ENCODE measurements at places on chromosomes 16 and 17.

GRCh38 chr16:48098472-48098871, 57.3 kb downstream of the ABCC12 start:
- no peak for DNase-seq

- DNase-seq = no peak
Measured at GRCh38 chr17:18315562-18315922, 449 bp downstream of the SMCR8 start.

GRCh38 chr16:31016018-31016417, 5.6 kb upstream of the STX1B start:
- DNase-seq = no peak

- DNase-seq = no peak
Measured at GRCh38 chr17:10205549-10206185, 7.3 kb upstream of the GAS7 start.

GRCh38 chr17:68613739-68614298, 12.7 kb upstream of the FAM20A start:
- DNase-seq = peak; percentile 23

DNA sequence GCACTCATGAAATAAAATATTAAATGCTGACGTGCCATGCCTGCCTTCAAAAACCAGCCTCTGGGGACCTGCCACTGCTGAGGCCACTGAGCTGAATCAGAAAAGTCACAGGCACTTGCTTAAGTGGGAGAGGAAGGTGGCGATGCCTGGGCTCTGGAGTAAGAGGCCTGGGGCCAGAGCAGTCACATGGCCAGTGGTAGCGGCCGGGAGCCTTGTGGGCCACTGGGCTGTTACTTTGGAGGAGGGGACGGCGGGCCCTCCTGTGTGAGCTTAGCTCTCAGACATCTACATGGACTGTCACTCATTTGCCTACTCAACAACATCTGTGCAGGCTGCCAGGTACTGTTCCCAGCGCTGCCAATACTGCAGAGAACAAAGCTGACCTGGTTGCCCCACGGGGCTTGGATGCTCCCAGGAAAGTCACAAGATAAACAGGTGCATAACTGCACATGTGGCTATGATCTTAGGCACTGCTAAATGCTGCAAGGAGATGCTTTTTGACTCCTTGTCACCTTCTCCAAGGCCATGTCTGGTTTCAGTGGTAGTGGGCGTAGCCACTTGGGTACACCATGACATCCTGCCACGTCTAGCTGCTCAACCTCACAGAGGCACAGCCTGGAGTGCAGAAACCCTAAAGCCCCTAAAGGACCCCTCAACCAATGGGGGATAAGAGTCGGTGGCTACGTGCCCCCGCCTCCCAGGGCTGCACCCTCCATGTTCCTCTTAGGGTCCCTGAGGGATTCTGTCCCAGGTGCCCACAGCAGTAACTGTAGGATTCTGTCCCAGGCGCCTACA, 11.6 kb downstream of the COTL1 start:
- no peak for DNase-seq

DNA sequence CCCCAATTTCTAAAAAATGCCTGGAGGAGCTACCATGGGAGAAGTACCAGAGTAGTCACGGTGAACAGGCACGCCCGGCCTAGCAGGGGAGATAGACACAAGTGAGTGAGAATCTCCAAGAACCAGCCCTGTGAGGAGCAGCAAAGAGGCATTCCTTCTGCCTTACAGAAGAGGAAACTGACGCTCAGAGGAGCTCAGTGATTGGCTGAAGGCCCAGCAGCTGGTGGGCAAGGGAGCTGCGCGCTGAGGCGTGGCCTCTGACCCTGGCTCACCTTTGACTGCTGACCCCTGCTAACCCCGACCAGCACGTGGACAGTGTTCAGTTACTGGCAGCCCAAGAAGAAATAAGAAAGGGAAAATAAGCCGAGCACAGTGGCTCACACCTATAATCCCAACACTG, 1.8 kb downstream of the C16orf96 start:
- no peak for DNase-seq

GRCh38 chr17:2421315-2422147, 20.7 kb upstream of the MNT start:
- no peak for DNase-seq

GRCh38 chr16:1923299-1924034, 5.3 kb upstream of the HS3ST6 start:
- DNase-seq = peak; percentile 16

DNA sequence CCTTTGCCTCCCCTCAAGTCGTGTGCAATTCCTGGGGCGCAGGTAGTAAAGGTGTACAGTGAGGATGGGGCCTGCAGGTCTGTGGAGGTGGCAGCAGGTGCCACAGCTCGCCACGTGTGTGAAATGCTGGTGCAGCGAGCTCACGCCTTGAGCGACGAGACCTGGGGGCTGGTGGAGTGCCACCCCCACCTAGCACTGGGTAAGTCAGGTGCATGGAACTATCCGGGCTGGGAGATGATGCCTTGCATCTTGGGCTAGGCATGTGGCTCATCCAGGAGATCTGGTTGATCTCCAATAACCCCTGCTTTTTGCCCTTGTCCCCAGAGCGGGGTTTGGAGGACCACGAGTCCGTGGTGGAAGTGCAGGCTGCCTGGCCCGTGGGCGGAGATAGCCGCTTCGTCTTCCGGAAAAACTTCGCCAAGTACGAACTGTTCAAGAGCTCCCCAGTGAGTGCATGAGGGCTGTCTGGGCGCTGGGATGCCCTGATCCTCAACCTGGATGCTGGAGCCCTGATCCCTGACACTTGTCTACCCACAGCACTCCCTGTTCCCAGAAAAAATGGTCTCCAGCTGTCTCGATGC, 5.2 kb downstream of the GRB7 start:
- DNase-seq = no peak

- DNase-seq = no peak
Measured at GRCh38 chr16:89924297-89924924, 1.3 kb downstream of the TUBB3 start.

DNA sequence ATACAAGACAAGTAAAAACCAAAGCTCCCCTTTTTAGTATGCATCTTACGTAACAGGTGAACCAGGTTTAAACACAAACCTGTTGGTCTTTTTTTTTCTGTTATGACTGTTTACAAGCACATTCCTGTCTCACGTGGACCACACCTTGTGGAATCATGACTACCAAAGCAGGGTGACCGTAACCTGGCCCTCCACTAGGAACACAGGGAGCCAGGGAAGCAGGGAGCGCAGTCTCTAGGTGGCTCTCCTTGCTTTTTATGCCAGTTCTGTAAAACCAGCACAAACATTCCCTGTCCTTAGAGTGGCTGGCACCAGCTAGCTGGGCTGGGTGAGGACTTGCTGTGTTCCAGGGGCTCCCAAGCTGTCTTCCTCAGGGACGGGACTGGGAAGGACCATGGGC, 44.1 kb downstream of the DDX19A start:
- no peak for DNase-seq

GRCh38 chr16:27407133-27407532, 5.2 kb downstream of the IL21R start:
- no peak for DNase-seq

- no peak for DNase-seq
Measured at GRCh38 chr17:72115781-72116525, 4.9 kb upstream of the SOX9 start.

DNA sequence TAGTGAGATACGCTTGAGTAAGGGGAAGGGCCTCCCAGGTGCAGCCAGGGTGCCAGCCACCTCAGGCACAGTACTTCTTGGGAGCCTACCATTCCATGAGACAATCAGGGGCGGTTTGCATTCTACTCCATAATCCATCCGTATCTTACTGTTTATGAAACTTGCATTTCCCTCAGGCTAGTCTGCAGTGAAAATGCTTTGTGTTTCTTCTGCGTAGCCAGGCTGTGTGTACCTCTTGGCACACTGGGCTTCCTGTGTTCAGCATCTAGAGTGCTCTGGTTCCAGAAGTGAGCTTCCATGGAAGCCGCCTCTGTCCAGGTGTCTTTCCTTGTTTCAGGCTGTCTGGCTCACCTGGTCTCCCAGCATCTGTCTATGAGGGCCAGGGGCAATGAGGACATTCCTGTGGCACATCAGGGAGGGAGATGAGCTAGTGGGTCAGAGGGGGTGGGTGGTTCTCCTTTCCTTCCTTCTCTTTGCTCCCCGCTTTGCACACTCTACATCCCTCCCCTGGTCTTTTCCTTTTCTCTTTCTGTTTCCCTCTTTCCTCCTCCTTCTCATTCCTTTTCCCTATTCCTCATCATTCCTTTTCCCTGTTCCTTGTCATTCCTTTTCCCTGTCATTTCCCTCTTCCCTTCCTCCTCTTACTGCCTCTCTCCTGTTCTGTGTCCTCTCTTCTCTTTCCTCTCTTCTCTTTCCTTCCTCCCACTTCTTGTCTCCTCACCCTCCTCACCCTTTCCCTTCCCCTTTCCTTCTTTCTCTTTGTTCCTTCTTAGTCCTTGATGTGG, 386.5 kb downstream of the CPPED1 start:
- no peak for DNase-seq

DNA sequence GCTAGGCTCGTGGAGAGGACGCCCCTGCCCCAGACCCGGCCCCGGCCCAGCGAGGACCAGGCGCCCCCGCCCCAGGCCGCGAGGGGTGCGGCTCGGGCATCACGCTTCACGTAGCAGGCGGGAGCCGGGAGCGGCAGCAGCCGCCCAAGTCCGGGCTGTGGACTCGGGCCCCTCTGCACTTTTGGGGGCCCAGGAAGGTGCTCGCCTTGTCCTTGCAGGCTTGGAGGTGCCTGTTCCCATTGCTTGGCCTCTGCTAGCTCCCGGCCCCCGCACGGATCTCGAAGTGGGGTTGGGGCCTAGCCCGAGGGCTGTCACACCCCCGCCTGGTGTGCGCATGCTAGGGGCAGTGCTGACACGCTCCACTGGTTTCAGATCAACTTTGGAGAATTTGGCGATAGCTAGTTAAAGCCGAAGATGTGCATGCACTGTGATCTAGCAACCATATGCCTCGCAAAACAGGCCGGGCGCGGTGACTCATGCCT, 55.7 kb downstream of the WSB1 start:
- DNase-seq = no peak

GRCh38 chr17:35519439-35519838, 18.0 kb downstream of the SLFN12L start:
- DNase-seq = no peak

- no peak for DNase-seq
Measured at GRCh38 chr17:51685287-51685909, 425.1 kb downstream of the UTP18 start.

DNA sequence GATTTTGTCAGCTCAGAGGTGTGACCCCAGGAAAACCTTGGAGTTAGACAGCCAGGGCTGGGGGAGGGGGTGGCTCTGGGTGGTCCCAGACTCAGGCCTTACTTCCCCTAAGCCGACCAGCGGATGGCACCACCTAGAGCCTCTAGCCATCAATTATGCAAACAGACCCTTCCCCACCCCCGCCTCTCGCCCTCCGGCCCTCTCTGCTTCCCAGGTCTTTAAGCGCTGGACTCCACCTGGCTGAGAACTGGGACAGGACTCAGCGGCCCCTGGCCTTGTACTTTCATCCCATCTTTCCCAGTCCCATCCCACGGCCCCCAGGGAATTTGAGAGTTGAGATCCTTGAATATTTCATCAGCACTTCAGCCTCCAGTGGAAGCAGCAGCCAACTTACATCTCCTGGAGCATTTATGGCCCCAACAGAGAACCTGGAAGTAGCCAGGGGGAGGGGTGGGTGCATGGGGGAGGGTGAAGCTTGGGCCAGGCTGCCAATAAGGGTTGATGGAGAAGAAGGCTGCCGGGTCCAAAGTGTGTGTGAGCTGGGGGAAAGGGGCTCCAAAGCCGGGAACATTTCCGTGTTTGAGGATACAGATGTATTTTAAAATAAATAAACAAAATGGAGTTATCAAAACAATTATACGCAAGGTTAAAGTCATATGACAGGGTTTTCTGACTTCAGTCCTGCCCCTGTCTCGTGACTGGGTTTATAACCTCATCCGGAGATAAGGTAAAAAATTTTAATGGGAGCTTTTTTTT, 7.5 kb upstream of the JUP start:
- DNase-seq = no peak

DNA sequence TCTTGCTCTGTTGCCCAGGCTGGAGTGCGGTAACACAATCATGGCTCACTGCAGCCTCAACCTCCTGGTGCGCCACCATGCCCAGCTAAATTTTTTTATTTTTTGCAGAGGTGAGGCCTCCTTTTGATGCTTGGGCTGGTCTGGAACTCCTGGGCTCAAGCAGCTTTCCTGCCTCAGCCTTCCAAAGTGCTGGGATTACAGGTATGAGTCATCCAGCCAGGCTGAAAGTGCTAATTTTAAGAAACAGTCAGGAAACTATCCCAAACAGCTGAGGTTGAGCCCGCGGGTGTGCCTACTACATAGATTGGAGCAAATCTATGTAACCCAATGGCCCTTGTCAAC, 738 bp upstream of the XPO6 start:
- no peak for DNase-seq

GRCh38 chr16:19135201-19135842, 21.6 kb downstream of the ITPRIPL2 start:
- no peak for DNase-seq

GRCh38 chr17:66655861-66656260, 179.1 kb upstream of the CACNG5 start:
- DNase-seq = no peak

GRCh38 chr16:86306811-86307513, 203.4 kb upstream of the FOXF1 start:
- no peak for DNase-seq

- no peak for DNase-seq
Measured at GRCh38 chr16:17827313-17827712, 356.6 kb upstream of the XYLT1 start.

GRCh38 chr16:79554912-79555311, 45.6 kb downstream of the MAF start:
- no peak for DNase-seq

DNA sequence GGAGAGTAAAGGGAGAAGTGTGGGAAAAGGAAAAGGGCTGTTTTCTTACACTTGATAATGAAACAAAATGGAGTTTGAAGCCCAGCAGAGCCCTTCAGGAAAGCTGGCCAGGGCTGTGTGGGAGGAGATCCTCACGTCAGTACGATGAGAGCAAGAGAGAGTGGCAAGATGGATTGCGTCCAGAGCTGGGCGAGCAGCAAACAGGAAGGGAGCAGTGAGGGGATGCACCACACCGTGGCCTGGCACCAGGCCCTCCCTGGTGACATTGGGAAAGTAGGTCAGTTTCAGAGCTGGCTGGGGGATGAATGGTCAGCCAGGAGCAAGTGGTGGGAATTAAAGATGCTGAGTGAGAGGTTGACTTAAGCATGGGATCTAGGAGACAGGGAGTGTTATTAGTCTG, 273.6 kb downstream of the GRIN2A start:
- no peak for DNase-seq

DNA sequence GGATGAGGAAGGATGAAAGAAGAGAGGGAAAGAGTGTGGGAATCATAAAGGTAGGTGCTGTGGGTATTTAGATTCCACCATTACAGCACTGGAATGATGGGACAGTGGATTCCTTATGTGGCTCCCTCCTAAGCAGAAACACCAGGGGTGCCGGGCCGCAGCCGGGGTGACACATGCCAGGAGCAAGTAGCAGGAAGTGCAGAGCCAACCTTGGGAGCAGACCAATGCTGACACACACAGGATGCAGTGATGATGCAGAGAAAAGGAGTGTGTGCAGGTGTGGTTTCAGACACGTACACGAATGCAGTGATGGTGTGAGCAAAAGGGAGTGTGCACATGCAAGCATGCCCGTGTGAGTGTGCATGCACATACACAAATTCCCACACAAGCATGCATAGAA, 338.0 kb downstream of the SLC39A11 start:
- DNase-seq = no peak

Measured in hematopoietic multipotent progenitor cell treated with erythropoietin and hydrocortisone succinate and interleukin-3 and kit ligand, for 17 days (in vitro differentiated cells).